ENCODE measurements at places on chromosomes 12 and 14.

- DNase-seq, result no peak
These were observed 3.9 kb upstream of the NIN start for GRCh38 chr14:50834802-50835276.

- DNase-seq, result peak; percentile 83
These were observed 34.6 kb downstream of the SPRING1 start for GRCh38 chr12:116703214-116703795.

DNA sequence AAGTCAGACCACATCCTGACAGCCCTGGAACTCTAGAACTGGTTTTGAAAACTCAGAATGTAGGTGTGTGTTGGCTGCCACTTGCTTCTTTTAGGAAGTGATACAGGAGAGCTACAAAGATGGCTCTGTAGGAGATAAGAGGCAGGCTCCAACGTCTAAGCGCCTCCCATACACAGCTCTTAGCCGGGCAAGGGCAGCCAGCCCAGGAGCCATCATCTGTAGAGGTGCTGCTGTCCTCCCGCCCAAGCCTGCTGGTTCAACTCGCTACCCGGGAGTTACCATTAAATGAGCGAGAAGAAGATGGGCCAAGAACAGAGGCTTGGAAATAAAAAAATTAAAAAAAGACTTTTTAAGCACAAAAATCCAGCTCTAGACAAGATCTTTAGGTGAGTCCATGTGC, 61.2 kb upstream of the DIO3 start:
- DNase-seq, result no peak

DNA sequence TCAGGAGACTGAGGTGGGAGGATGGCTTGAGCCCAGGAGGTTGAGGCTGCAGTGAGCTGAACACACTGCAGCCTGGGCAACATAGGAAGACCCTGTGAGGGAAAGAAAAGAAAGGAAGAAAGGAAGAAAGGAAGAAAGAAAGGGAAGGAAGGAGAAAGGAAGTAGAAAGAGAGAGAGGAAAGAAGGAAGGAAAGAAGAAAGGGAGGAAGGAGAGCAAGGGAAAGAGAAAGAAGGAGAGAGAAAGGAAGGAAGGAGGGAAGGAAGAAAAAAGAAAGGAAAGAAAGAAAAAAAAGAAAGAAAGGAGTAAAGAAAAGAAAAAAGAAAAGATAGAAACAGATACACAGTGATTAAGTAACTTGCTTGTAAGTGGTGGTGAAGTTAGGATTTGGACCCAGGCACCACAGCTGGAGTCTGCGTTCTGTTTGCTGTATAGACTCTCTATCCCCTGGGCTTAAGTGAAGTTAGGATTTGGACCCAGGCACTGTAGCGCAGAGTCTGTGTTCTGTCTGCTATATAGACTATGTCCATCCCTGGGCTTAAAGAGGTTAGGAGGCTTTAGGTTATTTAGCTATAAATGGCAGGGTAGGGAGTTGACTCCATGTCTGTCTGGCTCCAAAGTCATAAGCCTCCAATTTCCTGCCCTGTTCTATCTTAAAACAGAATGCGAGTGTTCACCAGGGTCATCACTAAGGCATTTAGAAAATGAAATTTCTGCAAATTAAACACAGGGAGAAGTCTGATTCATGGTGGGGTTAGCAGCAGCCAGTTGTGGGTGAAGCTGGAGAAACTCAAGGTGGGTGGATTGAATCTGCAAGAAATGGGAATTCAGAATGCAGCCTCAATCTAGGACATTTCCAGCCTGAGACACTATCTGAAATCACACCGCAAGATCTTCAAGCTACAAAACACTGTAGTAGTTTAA, 13.3 kb upstream of the C12orf75 start:
- DNase-seq, result no peak

DNA sequence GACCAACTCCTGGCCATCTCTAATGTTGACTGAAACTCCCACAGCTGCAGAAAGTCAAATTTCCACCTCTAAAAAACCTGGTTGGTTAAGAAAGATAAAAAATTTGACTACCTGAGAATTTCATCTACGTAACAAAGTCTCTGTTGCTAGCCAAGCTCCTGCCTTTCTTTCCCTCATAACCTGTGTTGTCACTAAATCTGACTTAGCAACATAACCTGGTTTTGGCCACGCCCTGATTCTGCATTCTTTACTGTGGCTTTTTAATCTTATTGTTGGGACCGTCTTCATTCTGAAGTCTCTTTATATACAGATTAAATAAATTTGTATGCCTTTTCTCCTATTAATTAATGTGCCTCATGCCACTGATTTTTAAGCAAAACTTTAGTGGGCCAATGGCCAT, 16.1 kb upstream of the CD69 start:
- DNase-seq, result no peak

DNA sequence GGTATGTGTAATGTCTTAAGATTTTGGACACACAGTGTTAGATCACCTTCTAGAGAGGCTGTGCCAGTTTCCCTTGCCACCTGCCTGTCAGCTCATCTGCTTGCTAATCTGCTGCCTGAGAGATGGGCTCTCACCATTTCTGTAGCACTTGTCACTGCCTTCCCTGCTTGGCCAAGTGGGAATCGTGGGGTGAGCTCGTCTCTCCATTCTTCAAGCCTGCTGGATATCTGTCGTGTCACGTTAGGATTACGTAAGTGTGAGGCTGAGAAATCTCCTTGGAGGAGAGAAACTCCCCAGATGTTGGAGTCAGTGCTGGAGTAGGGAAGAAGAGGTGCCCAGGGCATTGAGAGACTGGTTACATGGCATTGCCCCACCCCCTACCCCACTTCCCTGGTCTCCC, 8.6 kb upstream of the RPH3A start:
- no peak for DNase-seq

DNA sequence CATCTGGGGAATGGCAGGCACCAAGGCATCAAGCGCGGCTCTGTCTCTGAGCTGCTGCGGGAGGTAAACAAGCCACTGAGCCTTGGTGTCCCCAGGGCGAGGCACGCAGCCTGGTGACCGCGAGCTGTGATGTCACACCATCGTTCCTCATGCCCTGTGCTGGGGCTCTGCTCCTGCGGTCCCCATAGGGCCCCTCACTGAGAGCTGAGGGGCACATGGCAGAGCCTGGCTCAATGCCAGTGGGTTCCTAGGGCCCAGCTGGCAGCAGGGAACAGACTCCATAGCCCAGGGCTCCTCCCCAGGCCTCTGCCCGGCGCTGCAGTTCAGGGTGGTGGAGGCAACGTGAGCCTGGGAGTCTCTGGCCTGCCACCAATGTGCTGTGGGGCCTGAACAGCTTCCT, 22.6 kb downstream of the CHGA start:
- no peak for DNase-seq

DNA sequence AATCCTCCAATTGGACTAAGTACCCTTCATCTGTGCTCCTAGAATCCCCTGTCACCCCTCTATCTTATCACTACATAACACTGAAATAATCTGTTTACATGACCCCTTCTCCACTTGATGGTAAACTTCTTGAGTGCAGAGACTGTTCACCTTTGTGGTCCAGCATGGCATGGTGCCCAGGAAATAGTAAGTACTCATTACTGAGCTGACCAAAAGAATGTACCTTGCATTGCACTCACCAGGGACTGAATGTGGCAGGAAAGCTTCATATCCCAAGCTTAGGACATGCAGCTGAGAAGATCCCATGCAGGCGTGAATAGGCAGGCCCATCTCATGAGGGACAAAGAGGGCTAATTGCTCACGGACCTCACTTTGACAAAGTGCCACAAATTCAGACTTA, 1.4 kb upstream of the GARIN2 start:
- DNase-seq, result no peak

- DNase-seq, result no peak
These were observed 436.1 kb downstream of the TMEM132D start for GRCh38 chr12:129467726-129468125.

- DNase-seq, result no peak
These were observed 123.3 kb downstream of the CEP83 start for GRCh38 chr12:94336211-94336925.

- DNase-seq, result no peak
These were observed 276.0 kb downstream of the ADGRD1 start for GRCh38 chr12:131229426-131230339.

- DNase-seq, result no peak
These were observed 59.6 kb downstream of the ARL6IP4 start for GRCh38 chr12:123040106-123040505.

DNA sequence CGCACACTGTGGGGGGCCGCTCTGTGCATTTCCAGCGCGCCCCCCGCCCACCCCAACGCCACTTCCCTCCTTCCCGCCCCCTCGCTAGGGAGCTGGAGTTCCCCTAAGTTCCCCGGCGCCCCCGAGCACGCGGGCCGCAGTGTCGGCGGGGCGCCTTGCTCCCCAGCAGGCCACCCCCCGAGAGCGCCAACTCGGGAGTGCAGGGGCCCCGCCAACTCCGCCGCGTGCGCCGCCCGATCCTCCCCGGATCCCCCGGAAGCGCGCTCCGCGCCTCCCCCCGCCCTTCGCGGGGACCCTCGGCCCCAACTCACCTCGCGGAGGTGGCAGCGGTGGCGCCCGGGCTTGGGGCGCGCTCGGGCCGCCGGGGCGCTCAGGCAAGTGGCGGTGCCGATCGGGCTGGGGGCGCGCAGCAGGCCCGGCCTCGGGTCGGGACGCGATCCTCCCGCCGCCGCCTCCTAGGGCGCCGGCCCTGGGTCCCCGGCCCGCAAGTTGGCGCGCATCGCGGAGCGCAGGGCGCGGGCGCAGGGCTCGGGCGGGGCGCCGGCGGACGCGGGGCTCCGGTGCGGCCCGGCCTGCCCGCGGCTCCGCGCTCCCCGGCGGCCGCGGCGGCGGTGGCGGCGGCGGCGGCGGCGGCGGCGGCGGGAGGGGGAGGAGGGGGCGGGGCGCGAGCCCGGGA, at the start of gene NCOR2:
TSS of gene NCOR2 (minus strand) at position 616 of the 676 bp plus-strand sequence. CDS start 72,361 bp downstream, outside the sequence.
- DNase-seq, result peak; percentile 51

GRCh38 chr12:21334771-21335325, at the start of gene SLCO1A2:
Gene SLCO1A2, minus strand, starts transcription at chr12:21334917. Its CDS starts 270 bp downstream, at chr12:21334647.
- no peak for DNase-seq

- no peak for DNase-seq
These were observed 5.3 kb downstream of the B4GALNT1 start for GRCh38 chr12:57627501-57628279.

- DNase-seq, result no peak
These were observed 189.0 kb downstream of the SOX5 start for GRCh38 chr12:23760495-23760894.

DNA sequence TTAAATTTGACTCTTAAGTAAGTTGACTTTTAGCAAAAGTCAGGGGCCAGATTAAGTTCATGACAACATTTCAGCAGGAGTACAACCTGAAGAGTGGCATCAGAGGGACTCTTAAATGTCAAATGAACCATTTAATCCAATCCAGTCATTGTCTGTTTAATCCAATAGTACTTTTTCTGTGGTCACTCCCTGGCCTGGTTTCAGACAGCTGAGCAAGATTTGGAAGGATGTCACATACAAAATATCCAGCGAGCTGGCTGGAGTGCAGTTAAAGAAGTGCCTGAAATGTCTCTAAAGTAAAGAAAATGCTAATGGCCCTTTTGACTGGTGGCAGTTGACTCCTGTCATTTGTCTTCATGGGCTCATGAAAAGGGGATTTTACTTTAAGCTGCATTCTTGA, 1082.1 kb downstream of the AACS start:
- no peak for DNase-seq
